T follicular helper cell (primary cell): ENCODE measurements at places on chromosomes 11 and 22.
A peak's percentile ranks its signal among the peaks of the same experiment; 100 is the strongest.

DNA sequence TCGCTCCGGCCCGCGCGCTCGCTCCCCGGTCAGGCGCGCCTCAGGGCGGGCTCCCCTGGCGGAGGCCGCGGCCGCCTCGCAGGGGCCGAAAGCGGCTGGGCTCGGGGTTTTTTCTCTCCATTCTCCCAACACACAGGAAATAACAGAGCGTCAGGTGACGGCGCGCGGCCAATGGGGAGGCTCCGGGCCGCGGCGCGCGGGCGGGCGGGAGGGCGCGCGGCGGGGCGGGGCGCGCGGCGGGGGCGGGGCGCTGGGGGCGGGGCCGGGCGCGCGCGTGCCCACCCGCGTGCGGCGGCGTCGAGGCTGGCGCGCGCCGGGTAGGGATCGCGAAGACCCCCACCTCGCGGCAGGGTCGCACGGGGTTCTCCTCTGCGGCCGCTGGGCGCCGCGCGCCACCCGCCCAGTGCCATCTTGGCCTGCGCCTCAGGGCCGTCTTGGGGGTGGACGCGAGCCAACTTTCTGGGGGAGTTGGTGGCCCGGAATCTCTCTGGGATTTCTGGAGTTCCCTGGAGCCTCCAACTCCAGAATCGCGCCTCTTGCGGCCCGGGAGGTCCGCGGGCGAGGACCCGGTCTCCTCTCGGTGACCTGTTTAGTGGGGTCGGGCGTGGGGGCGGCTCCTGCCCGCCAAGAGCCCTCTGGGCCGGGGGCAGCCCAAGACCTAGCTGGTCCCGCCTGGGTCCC, at the start of gene TCF20:
TSS of gene TCF20 (minus strand) at position 144 of the 681 bp plus-strand sequence. CDS start 55,348 bp downstream, outside the sequence.
- DNase-seq: peak; percentile 71

GRCh38 chr11:47415949-47416472, 7.6 kb downstream of the SLC39A13 start:
- DNase-seq: no peak

DNA sequence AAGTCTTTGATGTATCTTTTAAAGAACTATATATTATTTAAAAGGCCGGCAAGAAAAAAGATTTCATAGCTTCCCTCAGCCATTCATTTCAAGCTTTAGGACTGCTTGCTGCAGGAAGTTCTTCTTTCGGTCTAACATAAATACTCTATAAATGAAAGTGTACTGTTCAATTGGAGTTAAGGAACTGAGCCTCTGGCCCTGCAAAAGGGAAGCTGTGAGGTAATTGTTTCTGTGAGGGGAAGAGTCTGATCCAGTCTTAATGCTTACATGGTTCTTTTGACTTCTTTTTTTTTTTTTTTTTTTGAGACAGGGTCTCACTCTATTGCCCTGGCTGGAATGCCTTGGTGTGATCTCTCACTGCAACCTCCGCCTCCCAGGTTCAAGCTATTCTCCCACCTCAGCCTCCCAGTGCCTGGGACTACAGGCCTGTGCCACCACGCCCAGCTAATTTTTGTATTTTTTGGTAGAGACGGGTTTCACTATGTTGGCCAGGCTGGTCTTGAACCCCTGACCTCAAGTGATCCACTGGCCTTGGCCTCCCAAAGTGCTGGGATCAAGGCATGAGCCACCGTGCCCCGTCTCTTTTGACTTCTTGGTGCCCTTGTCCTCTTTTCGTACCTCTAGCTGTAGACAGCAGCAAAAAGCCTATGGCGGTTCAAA, 4.7 kb upstream of the TRIM29 start:
- DNase-seq: no peak

- no peak for DNase-seq
These were observed 8.7 kb downstream of the GRK2 start for GRCh38 chr11:67274768-67275605.

DNA sequence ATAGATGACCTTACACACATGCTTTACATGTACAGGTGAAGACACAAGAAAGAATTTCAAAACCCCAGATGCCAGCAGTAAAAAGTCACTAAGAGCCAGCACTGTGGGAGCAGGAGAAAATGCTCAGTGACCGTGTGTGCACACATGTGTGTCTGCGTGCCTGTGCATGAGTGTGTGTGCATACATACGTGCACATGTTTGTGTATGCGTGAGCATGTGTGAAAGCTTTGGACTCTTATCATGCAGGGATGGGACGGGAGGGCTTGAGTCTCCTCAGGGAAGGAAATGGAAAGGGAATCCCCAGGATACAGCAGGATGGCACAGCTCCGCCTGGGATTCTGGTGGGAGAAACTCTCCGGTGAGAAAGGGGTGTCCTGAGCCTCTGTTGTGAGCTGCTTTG, 121.5 kb upstream of the B3GAT1 start:
- no peak for DNase-seq

- no peak for DNase-seq
These were observed 82.5 kb downstream of the ZBTB16 start for GRCh38 chr11:114141863-114142580.

DNA sequence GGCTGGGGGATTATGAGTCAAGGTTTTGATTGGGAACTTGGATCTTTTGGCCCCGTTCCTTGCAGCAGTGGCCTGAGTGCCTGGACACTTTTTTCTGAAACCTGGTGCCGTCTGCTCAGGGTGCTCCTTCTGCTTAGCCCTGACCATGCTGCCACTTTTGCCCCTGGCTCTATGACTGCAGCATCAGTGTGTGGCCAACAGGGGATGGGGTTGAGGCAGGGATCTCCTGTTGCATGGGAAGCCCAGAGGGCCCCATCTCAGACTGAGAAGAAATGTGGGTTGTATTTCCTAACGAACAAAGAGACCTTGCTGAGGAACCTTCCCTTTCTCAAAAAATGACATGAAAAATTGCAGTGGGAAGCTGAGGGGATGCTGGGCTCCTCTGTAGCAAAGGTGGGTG, 18.7 kb downstream of the POU2F3 start:
- no peak for DNase-seq

DNA sequence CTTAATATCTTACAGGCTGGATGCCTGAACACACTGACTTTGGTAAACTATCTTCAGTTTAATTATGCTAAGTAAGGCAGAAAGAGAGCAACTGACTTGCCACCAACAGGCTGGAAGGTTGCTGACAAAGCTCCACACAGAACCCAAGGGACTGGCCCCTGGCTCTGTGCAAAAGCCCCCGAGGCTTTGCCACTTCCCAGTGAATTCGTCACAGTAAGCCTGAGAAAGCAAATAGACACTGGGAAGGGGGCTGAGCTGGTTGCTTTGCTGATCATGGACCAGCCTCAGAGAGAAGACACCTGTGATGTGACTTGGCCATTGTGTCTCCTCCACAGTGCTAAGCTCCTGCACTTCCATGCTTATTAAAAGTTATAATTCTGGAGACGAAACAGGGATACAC, 91.7 kb downstream of the BLID start:
- DNase-seq: no peak

DNA sequence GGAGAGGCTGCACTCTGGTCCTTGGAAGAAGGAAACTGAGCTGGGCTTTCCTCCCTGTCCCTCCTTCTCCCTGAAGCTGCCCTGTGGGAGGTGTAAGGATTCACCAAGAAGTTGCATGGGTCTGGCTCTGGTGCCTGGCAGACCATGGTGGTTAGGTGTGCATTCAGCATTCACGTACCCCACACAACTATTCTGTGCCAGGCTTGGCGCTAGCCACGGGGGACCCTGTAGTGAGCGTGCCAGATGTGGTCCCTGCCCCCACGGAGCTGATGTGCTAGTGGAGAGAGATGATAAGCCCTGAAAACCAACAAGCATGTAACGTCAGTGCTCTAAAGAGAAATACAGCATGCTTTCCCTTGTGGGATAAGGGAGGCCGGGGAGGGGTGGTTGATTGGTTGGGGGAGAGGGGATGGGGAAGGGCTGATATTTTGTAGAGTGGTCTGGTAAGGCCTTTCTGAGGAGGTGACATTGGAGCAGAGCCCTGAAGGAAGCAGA, 48.9 kb downstream of the CD82 start:
- DNase-seq: no peak

DNA sequence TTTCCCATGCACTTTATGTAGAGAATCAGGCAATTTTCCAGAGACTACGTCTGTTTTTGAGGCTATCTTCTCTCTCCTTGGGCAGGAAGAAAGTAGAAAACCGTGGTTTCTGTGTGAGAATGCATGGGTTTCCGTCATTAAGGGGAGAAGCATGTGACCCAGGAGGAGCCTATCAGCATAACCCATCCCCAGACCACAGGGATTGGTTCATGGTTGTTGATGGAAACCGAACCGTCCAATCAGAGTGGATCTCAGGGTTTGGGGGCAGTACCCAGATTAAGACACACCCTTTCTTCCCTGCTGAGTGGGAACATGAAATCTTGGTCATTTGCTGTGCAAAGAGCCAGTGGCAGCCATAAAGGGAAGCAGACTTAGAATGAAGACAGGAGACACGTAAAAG, 517.8 kb downstream of the MN1 start:
- DNase-seq: no peak

GRCh38 chr11:13126430-13126829, 117.3 kb downstream of the RASSF10 start:
- no peak for DNase-seq

GRCh38 chr22:30038219-30038618, 42.0 kb upstream of the HORMAD2 start:
- DNase-seq: no peak

GRCh38 chr11:73160005-73160760, 18.1 kb upstream of the FCHSD2 start:
- no peak for DNase-seq

DNA sequence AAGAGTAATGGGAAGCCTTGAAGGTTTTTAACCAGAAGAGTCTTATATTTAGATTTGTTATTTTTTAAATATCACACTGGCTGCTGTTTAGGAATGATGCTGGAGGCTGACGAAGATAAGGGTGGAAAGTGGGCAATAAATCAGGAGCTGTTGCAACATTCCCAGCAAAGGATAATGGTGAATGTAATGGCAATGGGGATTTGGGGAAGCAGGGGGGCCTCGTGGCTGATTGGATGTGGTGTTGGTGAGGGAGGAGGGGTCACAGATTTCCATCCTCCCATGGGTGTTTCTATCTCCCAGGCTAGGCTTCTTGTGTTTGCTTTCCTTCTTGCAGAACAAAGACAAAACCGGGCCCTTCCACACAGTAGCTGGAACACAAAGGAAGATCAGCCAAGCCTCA, 80.8 kb downstream of the PIWIL4 start:
- DNase-seq: no peak

GRCh38 chr11:67588136-67588503, 4.5 kb downstream of the GSTP1 start:
- DNase-seq: no peak

DNA sequence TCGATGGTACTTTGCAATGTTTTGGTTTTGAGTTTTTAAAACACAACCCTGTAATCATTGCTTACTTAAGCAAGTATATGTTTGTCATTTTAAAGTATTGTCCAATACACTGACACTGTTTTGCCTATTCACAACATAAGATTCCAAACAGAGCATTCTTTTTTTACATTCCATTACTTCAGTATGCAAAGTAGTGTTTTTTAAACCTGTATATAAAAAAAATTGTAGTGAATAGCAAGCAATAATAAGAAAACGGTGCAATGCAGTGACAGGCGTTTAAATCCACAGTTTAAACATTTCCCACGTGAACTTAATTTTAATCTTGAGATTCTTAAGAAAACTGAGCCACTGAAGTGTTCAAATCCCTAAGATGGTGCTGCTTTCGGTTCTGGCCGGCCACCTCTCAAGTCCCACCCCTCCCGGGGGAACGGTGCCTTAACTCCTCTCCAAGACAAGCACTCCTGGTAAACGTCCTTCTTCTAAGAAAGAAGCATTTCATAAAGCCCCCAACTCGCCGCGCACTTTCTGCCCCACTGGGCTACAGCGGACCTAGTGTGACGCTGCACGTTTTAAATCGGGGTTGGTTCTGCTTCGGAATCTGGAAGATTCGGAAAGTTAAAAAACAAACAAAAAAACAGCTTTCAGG, 2.9 kb downstream of the PGR start:
- DNase-seq: no peak

GRCh38 chr11:64864473-64865285, 13.7 kb downstream of the EHD1 start:
- DNase-seq: no peak

DNA sequence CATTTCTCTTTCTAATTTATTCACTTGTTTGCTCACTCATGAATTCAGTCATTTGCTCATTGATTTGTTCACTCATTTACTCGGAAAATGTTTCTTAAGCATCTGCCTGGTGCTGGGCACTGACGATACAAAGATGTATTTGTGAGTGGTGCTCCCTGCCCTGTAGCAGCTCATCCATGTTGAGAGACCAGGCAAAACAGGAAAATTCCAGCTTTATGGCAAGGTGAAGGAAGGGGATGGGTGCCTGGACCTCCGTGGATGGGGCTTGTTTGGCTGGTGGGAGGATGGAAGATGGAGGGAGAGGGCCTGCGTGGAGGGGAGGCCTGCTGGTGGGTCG, 53.1 kb downstream of the TBC1D22A start:
- DNase-seq: no peak

DNA sequence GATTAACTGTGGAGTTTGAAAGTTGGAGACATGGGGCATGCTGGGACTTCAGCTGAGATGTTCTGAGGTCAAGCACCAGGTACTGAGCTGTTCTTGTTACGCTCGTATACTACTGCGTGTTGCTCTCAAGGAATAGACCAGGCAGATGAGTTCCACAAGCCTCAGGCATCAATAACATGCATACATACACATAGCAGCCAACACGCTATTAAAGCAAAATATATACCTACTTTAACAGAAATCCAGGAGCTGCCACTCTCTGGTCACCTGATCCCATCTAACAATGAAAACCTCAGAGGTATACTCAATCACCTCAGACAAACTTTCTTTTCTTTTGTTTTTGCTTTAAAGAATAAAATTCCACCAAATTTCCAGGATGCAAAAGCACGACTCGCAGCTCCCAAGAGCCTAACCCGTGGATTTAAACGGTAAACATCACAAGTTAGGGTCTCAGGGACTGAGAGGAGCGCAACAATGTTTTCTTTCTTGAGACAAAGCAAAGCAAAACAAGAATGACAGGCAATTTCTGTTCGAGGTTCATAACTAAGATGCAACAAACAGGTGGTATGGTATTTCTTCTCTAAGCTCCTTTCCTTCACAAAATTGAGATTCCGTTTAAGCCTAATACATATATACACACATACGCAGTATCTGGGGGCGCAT, 16.5 kb downstream of the BLID start:
- no peak for DNase-seq

DNA sequence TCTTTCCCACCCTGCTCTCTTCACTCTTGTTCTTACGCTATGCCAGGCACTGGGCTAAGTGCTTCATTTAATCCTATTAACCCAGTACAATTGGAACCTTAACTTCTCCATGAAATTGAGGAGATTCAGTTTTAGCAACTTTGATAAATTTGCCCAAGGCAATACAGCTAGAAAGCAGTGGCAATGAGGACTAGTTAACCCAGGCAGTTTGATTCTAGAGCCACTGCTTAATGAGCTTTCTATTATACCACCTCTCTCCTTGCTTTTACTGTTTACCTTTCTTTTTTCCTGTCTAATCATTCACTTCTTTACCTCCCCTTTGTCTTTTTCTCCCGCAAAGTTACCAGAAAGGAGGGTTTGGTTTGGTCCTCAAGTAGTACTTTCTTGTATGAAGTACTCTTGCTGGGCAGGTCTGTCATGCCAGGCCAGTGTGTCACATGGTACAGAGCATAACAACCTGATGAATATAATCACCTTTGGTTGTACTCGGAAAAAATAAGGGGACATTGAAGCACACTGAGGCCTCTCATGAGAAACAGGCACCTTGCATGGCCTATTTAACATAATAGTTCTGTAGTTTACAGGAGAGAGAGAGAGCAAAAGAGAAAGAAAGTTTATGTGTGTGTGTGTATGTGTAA, 70.6 kb downstream of the PDHX start:
- no peak for DNase-seq
